ENCODE measurements at places on chromosomes 13 and 19.

DNA sequence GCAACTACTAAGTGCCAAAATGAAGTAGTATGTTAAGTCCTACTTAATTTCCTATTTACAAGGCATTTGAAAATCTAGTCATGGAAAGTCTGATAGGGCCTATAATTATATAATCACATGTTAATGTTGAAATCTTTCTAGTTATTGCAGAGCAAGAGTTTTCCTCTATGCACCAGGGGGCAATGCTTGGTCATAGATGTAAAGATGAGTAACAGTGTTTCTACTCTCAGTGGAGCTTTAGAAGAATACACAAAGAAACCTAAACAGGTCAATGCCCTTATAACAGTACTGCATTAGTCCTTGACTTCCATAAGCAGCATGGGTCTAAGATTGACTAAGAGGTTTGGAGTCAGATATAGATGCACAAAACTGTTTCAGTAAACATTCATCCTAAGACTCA lies 218.7 kb downstream of the KCTD12 start:
- DNase-seq: no peak

- DNase-seq: no peak
Measured at GRCh38 chr13:50724438-50724837, 119.1 kb downstream of the DLEU7 start.

- DNase-seq: no peak
Measured at GRCh38 chr19:18349524-18350128, 9.2 kb downstream of the PGPEP1 start.

- no peak for DNase-seq
Measured at GRCh38 chr13:94176561-94176960, 302.9 kb downstream of the DCT start.

DNA sequence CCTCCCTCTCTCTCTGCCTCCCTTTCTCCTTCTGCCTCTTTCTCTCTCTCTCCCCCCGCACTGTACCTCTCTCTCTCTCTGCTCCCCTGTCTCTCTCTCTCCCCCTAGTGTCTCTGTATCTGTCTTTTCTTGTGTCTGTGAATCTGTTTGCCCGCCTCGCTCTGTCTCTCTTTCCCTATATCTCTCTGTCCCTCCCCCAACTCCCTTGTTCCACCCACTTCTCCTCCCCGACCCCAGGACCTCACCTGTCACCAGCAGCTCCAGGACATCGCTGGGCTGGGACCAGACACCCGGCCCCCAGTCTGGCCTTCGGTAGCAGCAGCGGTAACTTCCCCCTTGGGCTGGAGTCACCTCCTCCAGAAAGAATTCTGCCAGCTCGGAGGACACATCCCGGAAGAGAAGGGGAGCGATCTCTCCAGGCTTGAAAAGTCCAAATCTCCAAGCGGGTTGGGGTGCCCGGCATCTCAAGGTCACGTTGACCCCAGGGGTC lies 3.9 kb downstream of the OSCAR start:
- DNase-seq: no peak

DNA sequence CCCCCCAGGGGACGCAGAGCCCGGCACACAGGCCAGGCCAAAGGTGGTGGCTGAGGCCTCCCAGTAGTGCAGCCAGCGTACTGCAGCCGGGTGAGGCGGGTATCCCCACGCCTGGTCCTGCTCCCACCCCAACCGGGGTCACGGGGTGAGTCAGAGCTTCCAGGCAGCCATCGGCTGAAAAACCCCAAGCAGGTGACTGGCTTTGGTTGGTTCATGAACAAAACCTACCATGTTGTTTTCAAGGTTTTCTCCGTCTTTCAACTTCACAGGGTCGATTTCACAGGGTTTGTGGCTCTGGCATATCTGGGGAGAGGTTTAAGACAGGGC lies 42.1 kb upstream of the C13orf46 start:
- DNase-seq: no peak

- DNase-seq: no peak
Measured at GRCh38 chr19:4638317-4638716, 999 bp upstream of the TNFAIP8L1 start.

GRCh38 chr19:12806242-12807081 lies at the start of gene RNASEH2A:
TSS of gene RNASEH2A (plus strand) at chr19:12806584. CDS start at chr19:12806674, 90 bp downstream.
- no peak for DNase-seq

DNA sequence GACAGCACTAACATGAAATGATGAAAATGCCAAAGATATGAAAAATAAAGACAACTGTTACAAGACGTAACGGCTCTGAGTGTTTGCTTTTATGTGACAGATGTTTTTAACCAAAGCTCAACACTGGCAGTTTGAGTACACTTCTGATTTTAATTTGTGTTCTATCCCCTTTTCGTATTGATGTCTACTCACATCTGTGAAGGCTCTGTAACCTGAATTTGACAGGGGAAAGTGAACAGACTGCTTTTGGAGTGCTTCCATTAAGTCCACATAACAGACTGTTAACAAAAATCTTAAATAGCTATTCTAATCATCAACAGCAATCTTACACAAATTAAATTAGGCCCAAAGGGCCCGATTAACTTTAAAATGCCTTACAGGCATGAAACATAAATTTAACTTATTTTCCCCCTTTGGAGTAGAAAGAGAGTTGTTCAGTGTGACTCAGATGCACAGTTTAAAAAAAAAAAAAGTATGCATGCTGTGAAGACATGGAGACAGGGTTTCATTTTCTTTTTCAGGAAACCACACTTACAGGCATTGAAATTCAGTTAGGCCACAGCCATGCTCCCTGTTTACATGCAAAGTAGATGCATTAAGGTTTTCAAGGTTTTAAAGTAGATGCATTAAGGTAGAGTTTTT lies 16.3 kb upstream of the RNASEH2B start:
- DNase-seq: no peak

DNA sequence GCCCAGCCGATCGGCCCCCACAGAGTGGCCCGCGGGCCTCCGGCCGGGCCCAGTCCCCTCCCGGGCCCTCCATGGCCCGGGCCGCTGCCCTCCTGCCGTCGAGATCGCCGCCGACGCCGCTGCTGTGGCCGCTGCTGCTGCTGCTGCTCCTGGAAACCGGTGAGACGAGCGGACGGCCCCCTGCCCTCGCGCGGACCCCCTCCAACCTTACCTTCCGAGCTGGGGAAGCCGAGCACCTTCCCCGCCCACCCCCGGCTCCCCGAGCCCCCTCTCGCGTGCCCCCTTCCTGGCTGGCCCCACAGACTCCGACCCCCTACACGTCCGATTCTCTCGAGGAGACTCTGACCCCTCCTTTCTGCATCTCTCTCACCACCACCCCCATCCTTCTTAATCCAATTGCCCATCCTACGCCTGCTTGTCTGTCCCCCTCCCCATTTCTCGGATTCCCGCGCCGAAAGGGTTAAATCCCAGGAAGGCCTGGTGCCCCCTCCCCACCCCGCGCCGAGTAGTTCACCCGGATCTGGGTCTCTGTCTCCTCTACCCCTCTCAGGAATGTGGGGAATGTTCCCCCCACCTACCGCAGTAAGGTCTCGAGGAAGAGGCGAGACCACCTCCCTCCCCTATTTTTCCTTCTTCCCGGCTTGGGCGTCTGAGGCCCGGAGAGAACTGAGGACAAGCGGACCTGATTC lies 502 bp downstream of the NECTIN2 start:
- no peak for DNase-seq

- no peak for DNase-seq
Measured at GRCh38 chr13:28678809-28679208, 19.9 kb downstream of the POMP start.

DNA sequence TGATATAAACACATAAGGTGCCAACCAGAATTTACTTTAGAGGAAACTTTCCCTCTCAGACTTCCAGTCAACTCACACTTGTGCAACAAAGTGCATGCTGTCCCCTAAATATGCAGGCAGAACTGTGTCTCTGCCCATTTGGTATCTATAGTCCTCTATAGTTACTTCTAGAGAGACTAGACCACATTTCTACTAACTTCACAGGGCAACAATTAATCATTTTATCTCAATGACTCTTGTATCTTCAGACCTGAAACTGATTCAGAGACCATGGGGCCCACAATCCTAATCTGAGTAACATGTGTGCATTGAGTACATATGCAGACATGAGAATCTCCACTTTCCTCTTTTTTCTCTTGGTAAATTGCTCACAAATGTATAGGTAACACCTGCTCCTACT lies 158.1 kb downstream of the ZNF486 start:
- no peak for DNase-seq

- DNase-seq: no peak
Measured at GRCh38 chr13:43303033-43303729, 279.8 kb downstream of the DNAJC15 start.

GRCh38 chr19:572743-573518 lies 535 bp downstream of the BSG start:
- DNase-seq: no peak

- DNase-seq: no peak
Measured at GRCh38 chr19:7670150-7670783, 1.4 kb downstream of the RETN start.

GRCh38 chr13:64158908-64159307 lies 2743.3 kb upstream of the PCDH20 start:
- DNase-seq: no peak

DNA sequence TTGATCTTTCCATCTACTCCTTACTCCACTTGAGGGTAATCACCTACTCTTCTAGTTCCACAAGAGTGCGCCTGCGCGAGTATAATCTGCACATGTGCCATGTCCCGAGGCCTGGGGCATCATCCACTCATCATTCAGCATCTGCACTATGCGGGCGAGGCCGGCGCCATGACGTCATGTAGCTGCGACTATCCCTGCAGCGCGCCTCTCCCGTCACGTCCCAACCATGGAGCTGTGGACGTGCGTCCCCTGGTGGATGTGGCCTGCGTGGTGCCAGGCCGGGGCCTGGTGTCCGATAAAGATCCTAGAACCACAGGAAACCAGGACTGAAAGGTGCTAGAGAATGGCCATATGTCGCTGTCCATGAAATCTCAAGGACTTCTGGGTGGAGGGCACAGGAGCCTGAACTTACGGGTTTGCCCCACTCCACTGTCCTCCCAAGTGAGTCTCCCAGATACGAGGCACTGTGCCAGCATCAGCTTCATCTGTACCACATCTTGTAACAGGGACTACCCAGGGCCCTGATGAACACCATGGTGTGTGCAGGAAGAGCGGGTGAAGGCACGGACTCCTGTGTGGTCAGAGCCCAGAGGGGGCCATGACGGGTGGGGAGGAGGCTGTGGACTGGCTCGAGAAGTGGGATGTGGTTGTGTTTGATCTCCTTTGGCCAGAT lies 2.7 kb upstream of the KLK2 start:
- no peak for DNase-seq

DNA sequence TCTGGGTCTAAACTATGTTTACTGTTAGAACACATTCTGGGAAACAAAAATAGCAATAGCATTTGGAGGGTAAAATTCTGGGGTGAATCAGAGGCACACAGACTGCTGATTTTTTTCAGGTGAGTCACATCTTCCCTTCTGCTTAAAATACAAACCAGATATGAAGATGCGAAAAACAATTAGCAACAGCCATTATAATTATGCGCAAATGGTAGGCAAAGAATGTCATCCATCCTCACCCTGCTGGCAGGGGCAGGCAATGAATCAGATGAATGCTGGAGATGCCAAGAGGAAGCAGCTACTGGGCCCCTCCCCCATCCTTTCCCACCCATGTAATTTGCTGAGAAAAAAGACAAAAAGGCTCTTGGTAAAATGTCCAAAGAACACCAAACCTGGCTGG lies 282.9 kb downstream of the KLF5 start:
- no peak for DNase-seq

- DNase-seq: no peak
Measured at GRCh38 chr13:25981060-25981459, 70.8 kb downstream of the SHISA2 start.

DNA sequence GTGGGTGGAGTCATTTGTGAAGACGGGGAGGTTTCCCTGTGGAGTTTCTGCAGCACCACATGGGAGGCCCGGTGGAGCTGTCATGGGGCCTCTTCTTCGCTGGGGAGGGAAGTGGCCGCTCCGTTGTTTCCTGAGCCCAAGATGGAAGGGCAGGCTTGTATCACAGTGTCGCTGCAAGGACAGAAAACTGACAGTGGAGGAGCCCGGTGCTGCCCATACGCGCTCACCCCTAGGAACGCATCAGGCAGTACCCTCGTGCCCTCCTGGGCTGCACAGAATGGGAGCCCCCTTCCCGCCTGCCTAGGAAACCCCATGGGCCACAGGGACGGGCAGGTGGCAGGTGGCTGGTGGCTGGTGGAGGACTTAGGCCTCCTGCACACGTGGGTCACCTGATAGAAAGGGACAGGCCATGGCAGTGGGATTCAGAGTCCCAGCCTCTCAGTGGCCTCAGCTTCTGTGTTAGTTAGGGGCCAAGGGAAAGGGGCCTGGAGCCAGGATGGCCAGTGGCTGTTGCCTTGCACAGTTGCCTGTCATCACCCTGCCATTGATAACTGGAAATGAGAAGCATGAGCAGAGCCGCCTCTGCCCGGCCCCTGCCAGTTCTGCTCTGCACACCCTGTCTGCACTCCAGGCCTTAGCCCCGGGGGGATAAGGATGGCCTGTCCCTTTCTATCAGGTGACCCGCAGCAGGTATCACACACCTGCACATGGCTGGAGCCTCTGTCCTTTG lies 7.6 kb downstream of the COL4A2 start:
- DNase-seq: no peak

GRCh38 chr13:112973577-112973951 lies 4.5 kb downstream of the MCF2L start:
- DNase-seq: no peak

DNA sequence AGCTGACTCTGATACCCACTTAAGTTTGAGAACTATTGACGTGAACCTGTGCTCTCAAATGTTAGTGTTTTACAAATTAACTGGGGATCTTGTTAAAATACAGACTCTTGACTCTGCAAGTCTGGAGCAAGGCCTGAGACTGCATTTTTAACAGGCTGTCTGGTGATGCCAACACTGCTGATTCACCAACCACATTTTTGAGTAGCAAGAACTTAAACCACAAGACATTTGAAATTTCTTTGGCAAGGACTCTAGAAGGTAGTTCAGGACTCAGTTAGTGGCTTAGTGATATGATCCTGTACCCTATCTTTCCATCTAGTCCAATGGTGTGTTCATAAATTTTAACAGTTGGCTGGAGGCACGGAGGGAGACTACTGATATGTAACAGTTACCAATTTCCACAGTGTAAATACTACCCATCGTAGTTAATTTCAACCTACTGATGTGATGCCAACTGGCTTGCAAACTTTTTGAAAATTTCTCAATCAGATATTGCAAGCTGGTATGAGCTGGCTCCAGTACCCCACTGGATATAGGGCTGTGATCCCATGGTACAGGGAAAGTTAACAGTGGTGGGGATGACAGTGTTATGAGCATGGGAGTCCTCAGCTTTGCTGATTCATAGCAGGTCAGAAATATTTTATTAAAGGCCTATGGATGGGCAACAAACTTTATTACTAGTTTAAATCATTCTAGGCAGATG lies 255.1 kb downstream of the TBC1D4 start:
- DNase-seq: no peak
